ENCODE measurements at places on chromosomes 1 and 21. TPM values are rescaled to one million over a fixed set of nuclear protein-coding genes. Genes with fewer than 3 reads are reported as not detected.

Gene CRNN
- not detected for total RNA-seq

DNA sequence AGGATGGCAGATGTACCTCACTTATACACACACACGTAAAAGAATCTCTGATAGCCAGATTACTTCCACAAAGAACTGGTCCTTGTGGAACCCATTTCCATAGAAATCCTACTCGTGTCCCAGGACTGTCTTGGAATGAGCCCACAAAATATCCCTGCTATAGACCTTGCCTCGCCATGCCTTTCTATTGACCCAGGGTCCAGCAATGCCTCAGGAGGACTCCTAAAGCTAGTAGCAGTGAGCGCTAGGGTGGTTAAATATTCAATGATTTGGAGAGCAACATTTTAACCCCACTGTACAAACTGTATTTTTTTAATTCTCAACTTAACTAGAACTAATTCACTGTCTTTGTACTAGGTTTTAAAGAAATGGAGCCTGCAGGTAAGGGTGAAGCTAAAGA lies 26.9 kb downstream of the OR10J5 start:
- no peaks in the 10 kb centered on the region for H3K4me1 ChIP-seq
- H3K36me3 ChIP-seq: no peaks in the 10 kb centered on the region
- no peaks in the 10 kb centered on the region for H3K27me3 ChIP-seq
- H3K4me3 ChIP-seq: no peak overlapping the region

Gene CTTNBP2NL
- 1.5 TPM for total RNA-seq

DNA sequence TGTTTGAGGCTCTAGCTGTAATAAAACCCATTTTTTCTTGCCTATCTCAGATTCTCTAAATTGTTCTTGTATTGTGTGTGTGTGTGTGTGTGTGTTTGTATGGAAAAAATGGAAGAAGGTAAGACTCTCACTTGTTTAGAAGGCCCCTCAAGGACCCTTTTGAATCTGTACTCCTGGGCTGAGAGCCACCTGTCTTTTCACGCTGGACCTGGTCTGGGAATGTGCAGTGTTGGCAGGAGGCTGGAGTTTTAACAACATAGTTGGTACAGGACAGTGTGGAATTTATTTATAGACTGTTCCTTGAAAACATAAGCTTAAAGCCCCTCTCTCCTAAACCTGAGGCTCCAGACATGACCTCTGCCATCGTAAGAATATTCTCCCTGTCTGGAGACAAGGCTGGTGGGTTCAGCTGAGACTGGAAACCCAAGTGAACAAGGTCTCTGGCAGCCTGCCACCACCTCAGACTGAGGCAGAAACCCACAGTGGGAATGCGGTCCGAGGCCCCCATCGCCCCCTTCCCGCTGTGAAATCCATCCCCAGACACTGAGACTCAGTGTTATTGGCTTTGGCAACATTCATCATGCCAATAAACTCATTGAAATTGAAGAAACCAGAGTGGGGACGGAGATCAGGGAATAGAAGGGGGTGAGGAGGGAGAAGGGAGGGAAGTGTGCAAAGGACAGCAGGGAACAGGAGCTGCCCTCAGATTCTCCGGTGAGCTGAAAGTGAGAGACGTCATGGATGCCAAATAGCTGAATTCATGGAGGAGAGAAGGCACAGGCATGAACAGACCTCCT lies 24.6 kb upstream of the PLXNA2 start:
- H3K36me3 ChIP-seq: no peaks in the 10 kb centered on the region
- H3K27me3 ChIP-seq: peaks cover 2% of the 10 kb centered on the region
- no peak overlapping the region for H3K27ac ChIP-seq
- no peaks in the 10 kb centered on the region for H3K4me1 ChIP-seq
- H3K4me3 ChIP-seq: no peak overlapping the region

Gene MNDA
- not detected for total RNA-seq

- H3K36me3 ChIP-seq: no peaks in the 10 kb centered on the region
- no peaks in the 10 kb centered on the region for H3K4me1 ChIP-seq
- no peak overlapping the region for H3K4me3 ChIP-seq
- no peaks in the 10 kb centered on the region for H3K27me3 ChIP-seq
- no peak for DNase-seq
These were observed 43.3 kb downstream of the TP73 start for GRCh38 chr1:3695326-3696217.

DNA sequence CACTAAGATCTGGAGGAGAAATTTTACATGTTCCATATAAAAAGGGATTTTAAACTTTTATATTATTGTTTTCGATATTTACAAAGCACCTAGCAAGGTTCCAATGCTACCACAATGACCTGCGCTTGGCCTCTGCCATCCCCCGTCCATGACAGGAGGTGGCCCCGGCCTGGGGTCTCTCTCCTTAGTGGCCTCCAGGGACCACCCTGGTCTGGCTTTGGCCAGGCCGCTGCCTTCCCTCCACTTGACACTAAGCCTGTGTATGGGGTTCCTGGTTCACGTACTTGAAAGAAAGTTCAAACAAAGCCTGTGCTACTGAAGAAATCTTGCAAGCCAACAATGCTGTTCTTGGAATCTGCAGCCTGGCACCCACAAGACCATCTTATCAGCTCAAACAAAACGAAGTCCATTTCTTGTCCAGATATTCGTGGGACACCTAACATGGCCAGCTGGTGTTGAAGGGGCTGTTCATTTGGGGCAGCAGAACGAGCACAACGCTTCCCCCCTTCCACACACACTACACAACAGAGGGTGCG lies 12.8 kb downstream of the PRDM15 start:
- no peaks in the 10 kb centered on the region for H3K36me3 ChIP-seq
- H3K4me3 ChIP-seq: no peak overlapping the region
- H3K4me1 ChIP-seq: no peaks in the 10 kb centered on the region
